ENCODE measurements at places on chromosomes 5 and 9.

DNA sequence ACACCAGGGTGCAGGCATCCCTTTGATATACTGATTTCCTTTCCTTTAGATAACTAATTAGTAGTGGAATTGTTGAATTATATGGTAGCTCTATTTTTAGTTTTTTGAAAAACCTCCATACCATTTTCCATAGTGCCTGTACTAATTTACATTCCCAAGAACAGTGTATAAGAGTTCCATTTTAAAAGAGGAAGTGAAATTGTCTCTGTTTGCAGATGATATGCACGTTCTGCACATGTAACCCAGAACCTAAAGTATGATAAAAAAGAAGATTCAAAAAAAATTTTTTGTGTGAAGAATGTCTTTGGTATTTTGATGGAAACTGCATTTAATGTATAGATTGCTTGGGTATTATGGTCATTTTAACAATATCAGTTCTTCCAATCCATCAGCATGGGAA is 424.0 kb upstream of the CCNH start:
- no peak for DNase-seq

GRCh38 chr5:141867139-141867538 is 11.1 kb downstream of the PCDH1 start:
- DNase-seq, result no peak

GRCh38 chr5:13189532-13189931 is 755.0 kb downstream of the DNAH5 start:
- DNase-seq, result no peak

DNA sequence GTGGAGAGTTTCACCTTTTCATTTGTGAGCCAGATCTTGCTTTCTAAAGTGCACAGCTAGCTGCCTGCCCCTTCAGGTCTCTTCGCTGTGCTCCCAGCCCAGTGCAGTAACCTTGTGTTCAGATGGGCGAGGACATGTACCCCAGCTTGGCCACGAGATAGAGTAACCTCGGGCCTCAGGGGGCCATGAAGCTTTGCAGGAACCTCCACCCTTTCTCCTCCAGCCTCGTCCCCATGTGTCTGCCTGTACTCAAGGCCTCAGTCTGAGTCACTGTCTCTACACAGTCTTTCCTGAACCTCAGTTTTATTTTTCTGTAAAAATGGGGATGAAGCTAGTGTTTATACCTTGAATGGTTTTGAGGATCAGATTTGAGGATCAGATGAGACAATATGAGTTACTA is 37.9 kb downstream of the ERGIC1 start:
- DNase-seq, result no peak

DNA sequence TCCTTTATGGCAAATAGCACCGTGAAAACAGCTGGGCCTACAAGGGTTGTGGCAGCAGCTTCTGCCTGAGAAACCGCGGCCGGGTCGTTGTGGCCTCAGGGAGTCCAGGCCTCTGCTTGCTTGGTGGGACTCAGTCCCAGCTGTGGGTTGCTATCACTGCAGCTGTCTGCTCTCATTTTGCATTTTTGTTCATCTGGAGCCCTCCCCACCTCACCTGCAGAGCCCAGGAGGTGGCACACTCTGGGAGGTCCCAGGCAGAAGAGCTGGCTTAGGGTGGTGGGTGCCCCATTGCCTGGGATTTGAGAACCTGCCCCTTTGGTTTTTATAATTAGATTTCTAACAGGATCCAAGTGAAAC is 138.4 kb downstream of the GADD45G start:
- no peak for DNase-seq

Measured in RWPE2 (cell line).